ENCODE measurements at places on chromosomes 3 and 15.
A peak's percentile ranks its signal among the peaks of the same experiment; 100 is the strongest.

GRCh38 chr3:175392653-175393052 lies 533.5 kb downstream of the NAALADL2 start:
- H3K4me1 ChIP-seq, result peaks cover 5% of the 10 kb centered on the region
- H3K27ac ChIP-seq, result no peak overlapping the region
- no peaks in the 10 kb centered on the region for H3K36me3 ChIP-seq
- no peak overlapping the region for H3K4me3 ChIP-seq

DNA sequence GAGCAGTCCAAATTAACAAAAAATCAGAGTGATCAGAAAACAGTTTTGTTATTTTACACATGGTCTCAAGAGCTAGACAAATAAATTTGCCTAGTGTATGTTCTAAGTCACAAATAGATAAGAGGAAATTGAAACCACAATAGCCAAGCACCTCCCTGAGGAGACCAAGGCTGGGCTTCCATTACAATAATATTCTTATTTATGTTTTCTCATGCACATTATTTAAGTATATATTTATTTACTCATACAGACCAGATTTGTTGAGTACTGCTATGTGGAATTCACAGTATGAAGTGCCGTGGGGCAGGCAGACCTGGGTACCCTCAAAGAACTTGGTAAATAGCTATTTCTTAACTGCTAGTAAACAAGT lies 242.3 kb upstream of the ICE2 start:
- DNase-seq, result no peak
- no peaks in the 10 kb centered on the region for H3K4me1 ChIP-seq
- H3K27ac ChIP-seq, result no peak overlapping the region

DNA sequence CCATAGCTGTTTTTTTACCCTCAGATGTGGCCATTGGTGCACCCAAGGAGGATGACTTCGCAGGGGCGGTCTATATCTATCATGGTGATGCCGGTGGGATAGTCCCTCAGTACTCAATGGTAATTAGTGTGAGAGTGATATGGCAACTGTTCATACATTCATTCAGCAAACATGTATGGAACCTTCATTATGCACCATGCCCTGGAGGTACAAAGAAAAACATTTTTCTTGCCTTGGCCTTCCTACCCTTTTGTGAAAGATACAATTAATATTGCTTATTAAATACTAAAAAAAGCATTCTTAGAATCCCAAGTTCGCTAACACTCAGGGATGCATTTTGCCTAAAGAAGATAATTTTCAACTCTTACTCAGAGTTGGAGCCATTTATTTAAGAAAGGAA lies 342.4 kb upstream of the CTDSPL start:
- no peak overlapping the region for H3K4me3 ChIP-seq
- no peak for DNase-seq
- H3K36me3 ChIP-seq, result no peaks in the 10 kb centered on the region

GRCh38 chr3:133408366-133408765 lies 8.5 kb downstream of the BFSP2 start:
- H3K4me3 ChIP-seq, result no peak overlapping the region
- DNase-seq, result peak; percentile 18
- peaks cover 20% of the 10 kb centered on the region for H3K4me1 ChIP-seq

DNA sequence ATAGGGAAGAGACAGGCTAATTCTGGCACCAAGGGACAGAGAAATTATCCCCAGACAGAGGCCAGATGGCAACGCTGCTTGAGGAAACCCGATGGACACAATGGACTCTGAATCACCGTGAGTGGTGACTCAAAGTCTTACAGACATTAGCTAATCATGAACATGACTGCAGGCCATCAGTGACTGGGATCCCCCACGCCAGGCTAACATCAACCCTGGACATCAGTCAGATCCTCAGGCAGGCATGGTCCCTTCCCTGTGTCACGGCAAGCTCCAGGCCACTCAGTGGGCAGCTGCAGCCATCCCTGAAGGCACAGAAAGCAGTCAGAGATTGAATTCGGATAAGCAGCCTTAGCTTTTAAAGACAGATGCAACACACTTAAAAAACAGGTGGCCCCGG lies 23.8 kb upstream of the OXTR start:
- peak overlapping the region; percentile 34 for H3K27ac ChIP-seq
- peaks cover 10% of the 10 kb centered on the region for H3K4me1 ChIP-seq
- peak; percentile 94 for DNase-seq
- no peak overlapping the region for H3K4me3 ChIP-seq
- H3K27me3 ChIP-seq, result no peaks in the 10 kb centered on the region

- H3K36me3 ChIP-seq, result no peaks in the 10 kb centered on the region
- H3K4me3 ChIP-seq, result no peak overlapping the region
- no peak for DNase-seq
- H3K27me3 ChIP-seq, result no peaks in the 10 kb centered on the region
These were observed 178.6 kb upstream of the BHLHE40 start for GRCh38 chr3:4800595-4800994.

DNA sequence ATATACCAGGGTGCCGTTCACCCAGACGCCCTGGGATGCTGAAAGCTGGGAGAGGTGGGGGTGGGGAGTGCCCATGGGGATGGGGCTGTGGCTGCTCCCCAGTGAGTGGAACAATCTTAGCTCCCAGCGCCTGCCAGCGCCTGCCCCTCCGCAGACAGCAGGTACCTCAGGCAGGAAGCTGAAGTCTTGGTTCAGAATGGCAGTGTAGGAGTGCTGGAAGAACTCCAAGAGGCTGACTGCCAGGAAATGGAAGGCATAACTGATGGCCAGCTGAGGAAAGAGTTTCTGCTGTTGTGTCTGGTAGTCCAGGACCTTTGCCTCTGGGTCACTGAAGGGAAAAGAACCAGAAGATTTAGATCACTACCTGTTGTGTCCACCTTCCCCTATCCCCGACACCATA lies 8.4 kb downstream of the ACOX2 start:
- peaks cover 10% of the 10 kb centered on the region for H3K4me1 ChIP-seq
- no peaks in the 10 kb centered on the region for H3K27me3 ChIP-seq
- DNase-seq, result peak; percentile 30
- no peak overlapping the region for H3K4me3 ChIP-seq

- H3K4me1 ChIP-seq, result peaks cover 32% of the 10 kb centered on the region
- no peak overlapping the region for H3K4me3 ChIP-seq
- peak; percentile 60 for DNase-seq
- H3K27ac ChIP-seq, result peak overlapping the region; percentile 74
- no peaks in the 10 kb centered on the region for H3K36me3 ChIP-seq
These were observed 2.4 kb upstream of the POPDC2 start for GRCh38 chr3:119662604-119663373.

GRCh38 chr3:196641333-196642054 lies 2.0 kb downstream of the NRROS start:
- H3K27me3 ChIP-seq, result peaks cover 5% of the 10 kb centered on the region
- H3K4me1 ChIP-seq, result no peaks in the 10 kb centered on the region
- H3K27ac ChIP-seq, result no peak overlapping the region

GRCh38 chr3:40723083-40723660 lies 198.4 kb downstream of the ZNF621 start:
- H3K27me3 ChIP-seq, result no peaks in the 10 kb centered on the region
- no peak for DNase-seq
- H3K4me1 ChIP-seq, result no peaks in the 10 kb centered on the region
- H3K36me3 ChIP-seq, result no peaks in the 10 kb centered on the region
- H3K4me3 ChIP-seq, result no peak overlapping the region

DNA sequence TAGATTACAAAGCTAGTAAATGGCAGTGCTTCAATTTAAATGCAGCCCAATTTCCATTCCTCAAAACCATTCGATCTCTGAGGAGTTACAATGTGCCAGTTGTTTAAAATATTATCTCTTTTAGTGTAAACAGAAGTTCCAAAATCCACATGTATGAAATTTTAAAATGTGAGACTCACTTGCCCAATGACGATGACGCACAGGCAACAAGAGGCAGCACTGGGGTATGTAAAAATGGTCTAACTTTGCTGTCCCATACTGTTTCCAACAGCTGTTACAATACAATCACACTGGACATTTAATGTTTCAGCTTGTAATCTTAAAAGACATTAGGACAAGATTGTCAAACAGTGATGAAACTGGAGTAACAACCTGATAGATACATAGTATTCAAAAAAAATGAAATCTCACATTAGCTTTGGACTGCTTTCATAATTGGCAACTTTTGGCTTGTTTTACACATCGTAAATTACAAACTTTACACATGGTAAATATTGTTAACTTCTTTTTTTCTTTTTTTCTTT lies 12.2 kb downstream of the SLTM start:
- DNase-seq, result no peak
- peaks cover 25% of the 10 kb centered on the region for H3K36me3 ChIP-seq
- H3K4me3 ChIP-seq, result no peak overlapping the region
- no peaks in the 10 kb centered on the region for H3K27me3 ChIP-seq
- peaks cover 27% of the 10 kb centered on the region for H3K4me1 ChIP-seq
- no peak overlapping the region for H3K27ac ChIP-seq

DNA sequence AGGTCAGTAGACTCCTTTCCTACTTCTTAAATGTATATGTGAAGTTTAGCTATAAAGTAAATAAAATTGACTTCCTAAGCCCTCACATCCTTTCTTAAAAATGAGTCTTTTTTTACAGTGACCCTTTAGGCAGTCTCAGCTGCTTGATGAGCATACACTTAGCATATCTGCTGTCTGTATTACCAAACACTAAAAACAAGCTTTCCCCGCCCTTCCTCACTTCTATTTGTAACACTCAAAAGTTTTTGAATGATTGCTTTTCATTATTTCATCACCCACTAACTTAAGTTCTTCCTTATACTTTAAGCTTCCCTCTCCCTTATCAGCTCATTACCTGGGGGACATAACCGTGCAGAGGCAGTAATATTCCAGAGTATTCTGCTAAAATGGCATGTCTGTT lies 89.4 kb downstream of the PLOD2 start:
- H3K4me3 ChIP-seq, result no peak overlapping the region
- DNase-seq, result no peak
- H3K4me1 ChIP-seq, result peaks cover 23% of the 10 kb centered on the region
- H3K36me3 ChIP-seq, result peaks cover 73% of the 10 kb centered on the region
- no peaks in the 10 kb centered on the region for H3K27me3 ChIP-seq
- no peak overlapping the region for H3K27ac ChIP-seq

GRCh38 chr3:99637016-99637367 lies 1.4 kb upstream of the COL8A1 start:
- no peaks in the 10 kb centered on the region for H3K27me3 ChIP-seq
- peak overlapping the region; percentile 68 for H3K27ac ChIP-seq
- no peaks in the 10 kb centered on the region for H3K36me3 ChIP-seq
- H3K4me1 ChIP-seq, result peaks cover 45% of the 10 kb centered on the region

DNA sequence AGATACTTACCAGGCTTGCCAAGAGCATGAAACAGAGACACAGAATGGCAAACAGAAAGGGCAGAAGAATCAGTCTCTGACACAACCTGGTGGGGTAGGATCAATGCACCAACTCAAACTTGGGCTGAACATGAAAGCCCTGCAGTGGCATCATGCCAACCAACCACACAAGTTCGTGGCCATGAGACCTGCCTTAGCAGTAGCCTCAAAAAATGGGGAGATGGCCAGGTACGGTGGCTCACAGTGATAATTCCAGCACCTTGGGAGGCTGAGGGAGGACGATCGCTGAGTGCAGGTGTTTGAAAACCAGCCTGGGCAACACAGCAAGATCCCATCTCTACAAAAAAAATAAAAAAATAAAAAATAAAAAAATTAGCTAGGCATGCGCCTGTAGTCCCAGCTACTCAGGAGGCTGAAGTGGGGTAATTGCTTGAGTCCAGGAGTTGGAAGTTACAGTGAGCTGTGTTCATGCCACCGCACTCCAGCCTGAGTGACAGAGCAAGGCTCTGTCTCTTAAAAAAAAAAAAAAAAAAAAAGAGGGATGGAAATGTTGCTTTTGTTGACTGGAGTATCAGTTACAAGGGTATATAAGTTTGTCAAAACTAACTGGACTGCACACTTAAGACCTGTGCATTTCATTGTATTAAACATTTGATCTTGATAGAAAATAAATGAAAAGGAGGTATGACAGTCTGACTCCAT lies 93.4 kb downstream of the XXYLT1 start:
- DNase-seq, result no peak
- no peaks in the 10 kb centered on the region for H3K36me3 ChIP-seq
- H3K27ac ChIP-seq, result no peak overlapping the region
- no peak overlapping the region for H3K4me3 ChIP-seq
- H3K27me3 ChIP-seq, result no peaks in the 10 kb centered on the region

GRCh38 chr15:63891768-63892133 lies 58.0 kb upstream of the HERC1 start:
- H3K4me3 ChIP-seq, result no peak overlapping the region
- no peaks in the 10 kb centered on the region for H3K36me3 ChIP-seq
- DNase-seq, result no peak
- H3K27ac ChIP-seq, result no peak overlapping the region
- H3K27me3 ChIP-seq, result no peaks in the 10 kb centered on the region

- H3K4me1 ChIP-seq, result no peaks in the 10 kb centered on the region
- H3K27ac ChIP-seq, result no peak overlapping the region
- no peak overlapping the region for H3K4me3 ChIP-seq
These were observed 785.5 kb upstream of the ARRDC4 start for GRCh38 chr15:97174886-97175540.

DNA sequence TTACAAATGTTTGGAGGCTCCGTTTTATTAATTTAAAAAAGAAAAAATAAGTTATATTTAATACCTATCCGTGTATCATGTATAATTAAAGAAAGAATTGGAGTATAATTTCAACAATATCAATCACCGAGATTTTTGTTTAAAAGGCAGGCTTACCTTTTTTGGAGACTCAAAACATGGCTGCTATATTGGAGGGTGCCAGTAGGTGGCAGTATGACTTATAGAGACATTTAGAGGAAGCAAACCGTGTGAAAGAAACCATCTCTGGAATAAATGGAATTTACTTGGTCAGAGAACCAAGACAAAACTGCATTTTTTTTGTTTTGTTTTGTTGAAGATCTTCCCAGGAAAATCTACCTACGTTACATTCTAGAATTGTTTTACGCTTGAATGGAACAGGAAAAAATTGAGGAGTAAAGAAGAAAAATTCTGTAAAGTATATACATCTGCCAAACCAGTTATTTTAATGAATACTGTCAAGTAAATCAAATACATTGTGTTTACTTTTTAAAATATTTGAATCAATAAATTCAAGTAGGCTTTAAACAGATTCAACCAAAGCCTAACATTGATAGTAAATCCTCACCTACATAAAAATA lies 802.6 kb upstream of the ALCAM start:
- H3K4me1 ChIP-seq, result no peaks in the 10 kb centered on the region
- no peaks in the 10 kb centered on the region for H3K36me3 ChIP-seq
- no peaks in the 10 kb centered on the region for H3K27me3 ChIP-seq
- H3K4me3 ChIP-seq, result no peak overlapping the region
- H3K27ac ChIP-seq, result no peak overlapping the region

- no peak overlapping the region for H3K27ac ChIP-seq
- H3K27me3 ChIP-seq, result no peaks in the 10 kb centered on the region
- no peaks in the 10 kb centered on the region for H3K36me3 ChIP-seq
- H3K4me3 ChIP-seq, result no peak overlapping the region
- H3K4me1 ChIP-seq, result peaks cover 19% of the 10 kb centered on the region
- no peak for DNase-seq
These were observed 71.4 kb upstream of the BHLHE40 start for GRCh38 chr3:4907643-4908432.

- DNase-seq, result no peak
- no peak overlapping the region for H3K27ac ChIP-seq
- H3K36me3 ChIP-seq, result no peaks in the 10 kb centered on the region
These were observed 292.9 kb upstream of the NR2F2 start for GRCh38 chr15:96037584-96037983.

DNA sequence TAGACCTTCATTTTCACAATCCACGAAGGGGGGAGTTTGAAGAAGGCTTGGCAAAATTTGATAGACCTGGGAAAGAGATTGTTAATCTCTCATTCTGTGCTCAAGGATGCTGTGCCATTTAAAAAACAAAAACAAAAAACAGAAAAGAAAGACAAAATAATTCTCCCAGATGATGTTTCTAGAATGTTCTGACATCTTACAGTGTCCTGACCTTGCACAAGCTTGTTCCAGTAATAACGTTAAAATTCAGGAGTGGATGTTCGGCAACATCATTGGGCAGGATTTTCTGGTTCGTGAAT lies 79.9 kb downstream of the SMAD3 start:
- no peak overlapping the region for H3K4me3 ChIP-seq
- H3K27ac ChIP-seq, result peak overlapping the region; percentile 97
- no peaks in the 10 kb centered on the region for H3K36me3 ChIP-seq

Data from GM23248 (cell line).